ENCODE measurements at places on chromosomes 4 and X. TPM values are rescaled to one million over a fixed set of nuclear protein-coding genes. Genes with fewer than 3 reads are reported as not detected.

SMIM10L2A gene
- total RNA-seq: not detected

CXXC4 gene
- 0.56 TPM for total RNA-seq

TNIP3 gene
- 0.47 TPM for total RNA-seq

TLL1 gene
- total RNA-seq: not detected

KLB gene
- total RNA-seq: not detected

CLNK gene
- total RNA-seq: not detected

COPS4 gene
- 111 TPM for total RNA-seq

GRCh38 chr4:76095568-76095967 lies 21.1 kb downstream of the ART3 start:
- H3K27ac ChIP-seq: no peak overlapping the region
- no peaks in the 10 kb centered on the region for H3K36me3 ChIP-seq
- H3K27me3 ChIP-seq: peaks cover 9% of the 10 kb centered on the region
- no peak for DNase-seq
- no peak overlapping the region for H3K4me3 ChIP-seq
- H3K4me1 ChIP-seq: no peaks in the 10 kb centered on the region

- peaks cover 78% of the 10 kb centered on the region for H3K36me3 ChIP-seq
- no peak for DNase-seq
- H3K27me3 ChIP-seq: no peaks in the 10 kb centered on the region
- peaks cover 21% of the 10 kb centered on the region for H3K4me1 ChIP-seq
Observed at GRCh38 chr4:113952452-113953029, 26.9 kb downstream of the ARSJ start.

DNA sequence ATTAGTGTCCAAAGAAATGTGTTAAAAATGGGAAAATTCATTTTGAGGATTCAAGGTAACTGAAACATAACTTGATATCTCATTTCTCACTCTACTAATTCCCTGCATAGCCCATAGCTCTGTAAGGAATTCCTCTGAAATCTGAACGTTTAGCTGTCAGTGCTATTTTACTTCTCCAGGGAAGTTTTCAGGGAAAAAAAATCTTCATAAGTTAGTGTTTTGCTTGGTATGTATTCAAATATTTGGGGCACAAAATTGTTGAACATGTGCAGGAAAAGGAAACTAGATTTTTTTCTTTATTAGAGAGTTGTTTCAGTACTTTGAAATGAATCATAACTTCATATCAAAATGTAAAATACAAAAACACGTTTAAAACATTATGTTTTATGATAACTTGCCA lies 891.4 kb downstream of the CENPC start:
- H3K27me3 ChIP-seq: no peaks in the 10 kb centered on the region
- no peak for DNase-seq
- no peak overlapping the region for H3K4me3 ChIP-seq

GRCh38 chr4:174538876-174539250 lies 16.6 kb upstream of the HPGD start:
- no peak for DNase-seq
- no peak overlapping the region for H3K4me3 ChIP-seq
- H3K27ac ChIP-seq: no peak overlapping the region
- H3K27me3 ChIP-seq: no peaks in the 10 kb centered on the region

DNA sequence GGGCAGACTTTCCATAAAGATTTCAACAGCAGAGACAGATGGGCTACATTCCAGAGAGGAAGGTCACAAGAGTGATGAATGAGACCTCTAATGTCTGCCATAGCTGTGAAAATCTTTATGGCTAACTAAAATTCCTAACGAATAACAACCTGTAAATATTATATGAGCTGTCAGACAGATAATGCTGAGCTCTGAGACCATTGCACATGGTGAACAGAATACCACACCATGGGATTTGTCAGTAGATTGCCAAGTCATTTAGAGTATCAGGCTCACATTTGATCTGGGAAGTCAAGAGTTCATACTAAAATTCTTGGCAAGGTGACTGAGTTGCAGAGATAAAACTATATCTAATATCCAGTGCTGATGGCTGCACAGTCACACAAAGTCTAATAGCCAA lies 259.2 kb upstream of the FTHL17 start:
- no peak overlapping the region for H3K4me3 ChIP-seq
- no peak overlapping the region for H3K27ac ChIP-seq
- no peak for DNase-seq
- peaks cover 13% of the 10 kb centered on the region for H3K4me1 ChIP-seq
- H3K27me3 ChIP-seq: no peaks in the 10 kb centered on the region
- no peaks in the 10 kb centered on the region for H3K36me3 ChIP-seq

DNA sequence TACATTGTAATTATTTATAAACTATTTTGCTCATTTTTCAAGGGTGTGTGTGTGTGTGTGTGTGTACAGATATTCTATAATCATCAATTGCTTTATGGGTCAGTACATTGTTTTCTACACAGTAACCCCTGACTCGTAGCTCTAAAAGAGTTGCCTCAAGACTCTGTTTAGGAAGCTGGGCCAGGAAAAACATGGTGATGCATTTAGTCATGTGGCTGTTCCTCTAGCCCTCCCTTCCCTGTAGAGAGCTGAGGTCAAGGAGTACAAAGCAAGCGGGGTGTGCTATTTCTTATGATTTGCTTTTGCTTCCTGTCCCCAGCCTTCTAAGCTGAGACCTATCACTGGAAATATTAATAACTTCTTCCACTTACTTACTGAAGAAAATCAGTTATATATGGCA lies 34.8 kb upstream of the SPANXD start:
- no peak overlapping the region for H3K4me3 ChIP-seq
- H3K27me3 ChIP-seq: no peaks in the 10 kb centered on the region
- H3K27ac ChIP-seq: no peak overlapping the region
- no peaks in the 10 kb centered on the region for H3K4me1 ChIP-seq

- no peaks in the 10 kb centered on the region for H3K27me3 ChIP-seq
- DNase-seq: no peak
- H3K4me3 ChIP-seq: no peak overlapping the region
- H3K36me3 ChIP-seq: no peaks in the 10 kb centered on the region
- no peaks in the 10 kb centered on the region for H3K4me1 ChIP-seq
Observed at GRCh38 chrX:129716507-129716906, 22.3 kb upstream of the XPNPEP2 start.

DNA sequence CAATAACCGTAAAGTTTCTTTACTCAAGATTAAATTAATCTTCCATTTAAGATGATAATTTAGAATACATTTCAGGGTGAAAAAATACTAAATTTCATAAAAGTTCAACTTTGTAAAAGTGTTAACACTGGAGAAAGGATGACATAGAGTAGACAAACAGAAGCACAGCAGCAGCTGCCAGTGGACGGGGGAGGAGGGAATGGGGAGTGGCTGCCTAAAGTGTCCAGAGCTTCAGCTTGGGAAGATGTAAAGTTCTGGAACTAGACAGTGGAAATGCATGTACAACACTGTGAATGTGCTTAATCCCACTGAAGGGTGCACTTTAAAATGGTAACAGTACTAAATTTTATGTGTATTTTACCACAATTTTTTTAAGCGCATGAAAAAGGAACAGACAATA lies 39.9 kb downstream of the RELL1 start:
- H3K4me3 ChIP-seq: no peak overlapping the region
- H3K36me3 ChIP-seq: peaks cover 13% of the 10 kb centered on the region
- peaks cover 19% of the 10 kb centered on the region for H3K4me1 ChIP-seq
- no peak overlapping the region for H3K27ac ChIP-seq

DNA sequence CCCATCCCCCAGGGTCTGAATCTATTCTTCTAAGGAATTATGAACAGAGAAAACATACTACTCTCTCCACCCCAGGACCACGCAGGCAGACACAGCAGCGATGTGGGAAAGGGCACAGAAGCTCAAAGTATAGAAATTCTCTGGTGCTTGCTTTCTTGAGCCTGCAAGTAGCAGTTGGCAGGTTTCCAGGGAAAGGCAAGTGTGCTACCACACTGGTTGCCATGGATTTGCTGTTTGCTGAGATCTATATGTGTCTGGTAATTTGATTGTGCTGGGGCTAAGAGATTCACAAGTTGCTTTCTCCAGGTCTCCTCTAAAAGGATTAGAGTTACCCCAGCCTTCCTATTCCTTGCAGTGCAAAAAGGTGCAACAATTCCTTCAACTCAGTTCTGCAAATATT lies 83.1 kb downstream of the GUCY2F start:
- no peaks in the 10 kb centered on the region for H3K4me1 ChIP-seq
- H3K27ac ChIP-seq: no peak overlapping the region
- no peaks in the 10 kb centered on the region for H3K36me3 ChIP-seq
- DNase-seq: no peak
- no peaks in the 10 kb centered on the region for H3K27me3 ChIP-seq

DNA sequence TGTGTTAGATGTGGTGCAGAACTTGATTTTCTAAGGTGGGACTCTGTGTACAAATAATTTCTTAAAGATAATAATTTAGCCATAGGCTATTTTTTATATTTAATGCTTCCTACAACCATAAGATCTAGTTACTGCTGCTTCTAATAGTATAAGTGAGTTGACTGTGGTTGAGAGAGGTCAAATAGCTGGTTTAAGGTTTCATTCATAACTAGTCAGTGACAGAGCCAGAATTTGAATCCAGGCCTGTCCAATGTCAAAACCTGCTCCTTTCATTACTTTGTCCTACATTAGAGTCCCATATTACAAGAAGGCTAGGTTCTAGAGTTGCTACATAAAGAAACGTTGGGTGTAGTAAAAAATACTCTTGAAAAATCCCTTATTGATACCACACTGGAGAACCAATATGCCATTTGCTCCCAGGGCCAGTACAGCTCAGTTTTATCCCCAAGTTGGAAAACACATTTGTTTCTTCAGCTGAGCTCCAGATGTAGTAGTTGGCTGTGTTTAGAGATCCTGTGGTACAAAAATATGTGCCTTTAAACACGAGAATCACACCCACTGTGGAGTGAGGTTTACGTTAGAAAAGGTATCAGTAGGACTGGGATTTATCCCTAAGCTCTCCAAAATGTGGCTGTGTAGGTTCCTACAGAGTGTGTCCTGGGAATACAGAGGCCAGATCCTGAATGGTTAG lies 84.3 kb downstream of the REPS2 start:
- H3K36me3 ChIP-seq: no peaks in the 10 kb centered on the region
- no peak overlapping the region for H3K27ac ChIP-seq
- no peak overlapping the region for H3K4me3 ChIP-seq
- no peak for DNase-seq
